ENCODE measurements at places on chromosomes 2 and 18. TPM values are rescaled to one million over a fixed set of nuclear protein-coding genes. Genes with fewer than 3 reads are reported as not detected.

TEX44 gene
- not detected for total RNA-seq

DNA sequence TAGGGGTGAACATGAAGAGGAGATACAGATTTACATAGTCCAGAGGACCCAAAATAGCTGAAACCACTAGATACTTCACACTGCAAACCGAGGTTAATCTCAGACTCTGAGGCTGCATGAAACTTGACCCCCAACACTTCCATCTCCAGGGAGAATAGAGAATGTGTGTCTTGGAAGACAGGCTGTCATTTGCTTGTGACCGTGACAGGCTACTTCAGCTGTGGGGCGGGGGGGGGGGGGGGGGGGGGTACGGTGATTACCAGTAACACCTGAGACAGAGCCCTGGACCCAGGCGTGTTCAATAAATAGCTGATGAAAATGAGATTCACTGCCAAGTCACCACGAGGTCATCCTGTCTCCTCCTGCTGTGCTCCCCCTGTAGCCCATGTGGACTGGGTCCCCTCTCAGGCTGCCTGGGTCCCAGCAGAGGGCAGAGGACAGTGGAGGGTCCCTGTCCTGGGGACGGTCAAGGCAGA is 5.7 kb upstream of the KLHL29 start:
- no peak overlapping the region for H3K27ac ChIP-seq
- H3K4me3 ChIP-seq = no peak overlapping the region
- peaks cover 1% of the 10 kb centered on the region for H3K4me1 ChIP-seq
- H3K36me3 ChIP-seq = no peaks in the 10 kb centered on the region

DNA sequence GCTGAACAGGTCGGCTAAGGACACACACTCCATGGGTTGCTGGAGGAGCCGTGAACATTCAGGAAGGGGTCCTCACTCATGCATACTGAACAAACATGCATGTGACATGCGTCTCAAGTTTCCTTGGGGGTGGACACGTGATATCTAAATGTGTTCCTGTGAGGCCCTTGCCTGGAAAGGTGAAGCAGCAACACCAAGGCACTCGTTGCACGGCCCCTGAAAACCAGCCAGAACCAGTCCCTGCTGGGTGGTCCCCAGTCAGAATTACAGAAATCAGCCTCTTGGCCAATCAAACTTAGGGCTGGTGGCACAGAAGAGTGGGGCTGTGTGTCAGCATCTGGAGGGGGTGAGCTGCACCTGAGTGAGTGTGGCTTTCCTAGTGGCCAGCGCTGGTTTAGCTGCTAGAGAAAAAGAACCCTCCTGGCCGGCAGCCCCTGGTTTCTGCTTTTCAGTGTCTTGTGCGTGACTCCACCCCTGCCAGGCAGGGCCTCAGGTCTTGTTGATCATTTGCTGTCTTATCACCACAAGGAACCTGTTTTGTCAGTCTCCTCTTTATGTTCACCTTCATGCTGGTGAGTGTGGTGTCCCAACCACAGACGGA is 3.2 kb upstream of the AQP12B start:
- H3K27ac ChIP-seq = no peak overlapping the region
- H3K36me3 ChIP-seq = no peaks in the 10 kb centered on the region
- DNase-seq = no peak

- no peak for DNase-seq
- H3K4me1 ChIP-seq = peaks cover under 1% of the 10 kb centered on the region
- no peak overlapping the region for H3K27ac ChIP-seq
- H3K4me3 ChIP-seq = no peak overlapping the region
- H3K36me3 ChIP-seq = no peaks in the 10 kb centered on the region
- H3K27me3 ChIP-seq = no peaks in the 10 kb centered on the region
Observed at GRCh38 chr18:493986-494983, 6.2 kb downstream of the COLEC12 start.

DNA sequence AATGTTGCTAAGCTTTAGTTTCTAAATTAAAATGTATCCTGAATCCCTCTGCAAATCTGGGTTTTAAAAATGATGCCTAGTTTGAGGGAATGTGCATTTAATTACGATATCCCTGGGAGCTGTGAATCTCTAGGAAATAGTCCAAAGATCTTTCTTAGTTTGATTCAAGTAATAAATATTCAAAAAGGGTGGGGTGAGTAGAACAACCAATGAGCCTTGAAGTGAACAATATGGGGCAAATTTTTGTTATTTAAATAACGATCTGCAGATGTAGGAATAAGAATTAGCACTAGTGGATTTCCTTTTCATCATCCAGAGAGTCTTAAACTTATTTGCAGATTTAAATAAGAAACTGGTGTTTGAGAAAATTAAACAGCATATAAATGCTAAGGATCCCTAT is 106.3 kb downstream of the ACVR1 start:
- no peak overlapping the region for H3K4me3 ChIP-seq
- no peak overlapping the region for H3K27ac ChIP-seq
- peaks cover 8% of the 10 kb centered on the region for H3K36me3 ChIP-seq
- no peaks in the 10 kb centered on the region for H3K27me3 ChIP-seq

- H3K4me1 ChIP-seq = peaks cover 11% of the 10 kb centered on the region
- no peaks in the 10 kb centered on the region for H3K36me3 ChIP-seq
- H3K27me3 ChIP-seq = peaks cover 61% of the 10 kb centered on the region
- no peak overlapping the region for H3K4me3 ChIP-seq
Observed at GRCh38 chr2:172087207-172087779, 2.0 kb downstream of the DLX1 start.

- H3K27me3 ChIP-seq = no peaks in the 10 kb centered on the region
- no peaks in the 10 kb centered on the region for H3K4me1 ChIP-seq
- no peak for DNase-seq
- no peaks in the 10 kb centered on the region for H3K36me3 ChIP-seq
- H3K27ac ChIP-seq = no peak overlapping the region
- H3K4me3 ChIP-seq = no peak overlapping the region
Observed at GRCh38 chr2:141105763-141106162, 1025.1 kb downstream of the LRP1B start.

- H3K27me3 ChIP-seq = no peaks in the 10 kb centered on the region
- no peak for DNase-seq
- no peaks in the 10 kb centered on the region for H3K36me3 ChIP-seq
- no peak overlapping the region for H3K4me3 ChIP-seq
- peaks cover 2% of the 10 kb centered on the region for H3K4me1 ChIP-seq
Observed at GRCh38 chr2:191222507-191222906, 22.7 kb upstream of the MYO1B start.

Data from liver (tissue), 10 donors.